ENCODE measurements at places on chromosomes 7 and 10.

- DNase-seq = no peak
These were observed 6.7 kb upstream of the INHBA start for GRCh38 chr7:41709621-41710020.

DNA sequence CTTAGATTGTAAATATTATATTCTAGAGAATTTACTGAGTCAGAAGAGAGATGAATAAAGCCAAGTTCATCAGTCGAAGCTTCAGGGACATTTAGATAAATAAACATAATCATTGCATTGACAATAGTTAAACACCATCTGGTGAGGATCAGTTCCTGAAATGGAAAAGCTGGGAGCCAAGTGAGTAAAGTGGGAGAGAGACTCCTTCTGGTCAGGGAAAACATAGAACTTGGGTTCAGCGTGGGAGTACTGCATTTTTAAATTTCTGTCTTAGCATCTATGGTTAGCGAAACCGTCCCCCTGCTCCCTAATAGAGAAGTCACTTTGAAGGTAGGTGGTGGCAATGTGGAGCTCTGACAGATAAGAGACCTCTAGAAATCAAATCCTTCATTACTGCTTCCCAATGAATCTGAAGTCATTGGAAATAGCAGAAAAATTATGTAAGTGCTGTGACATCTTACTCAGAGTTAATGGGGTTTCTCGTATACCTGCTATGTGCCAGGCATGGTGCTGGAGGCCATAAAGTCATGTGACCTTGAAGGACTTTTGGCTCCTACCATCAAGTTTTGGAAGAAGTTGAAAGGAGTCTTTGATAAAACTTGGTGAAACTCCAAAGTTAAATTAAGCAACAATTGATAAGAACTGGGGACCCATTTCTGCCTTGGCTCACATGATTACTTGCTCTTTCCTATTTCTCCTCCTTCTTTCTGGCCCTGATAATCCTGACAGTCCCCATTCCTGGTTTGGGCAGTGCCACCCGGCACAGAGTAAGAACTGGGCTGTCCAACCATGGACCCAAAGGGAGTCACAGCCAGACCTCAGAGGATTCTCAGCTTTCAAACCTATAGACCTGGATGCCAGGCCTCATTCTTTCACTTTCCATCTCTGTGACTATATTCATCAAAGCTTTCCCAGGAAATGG lies 211.2 kb downstream of the C7orf25 start:
- no peak for DNase-seq

DNA sequence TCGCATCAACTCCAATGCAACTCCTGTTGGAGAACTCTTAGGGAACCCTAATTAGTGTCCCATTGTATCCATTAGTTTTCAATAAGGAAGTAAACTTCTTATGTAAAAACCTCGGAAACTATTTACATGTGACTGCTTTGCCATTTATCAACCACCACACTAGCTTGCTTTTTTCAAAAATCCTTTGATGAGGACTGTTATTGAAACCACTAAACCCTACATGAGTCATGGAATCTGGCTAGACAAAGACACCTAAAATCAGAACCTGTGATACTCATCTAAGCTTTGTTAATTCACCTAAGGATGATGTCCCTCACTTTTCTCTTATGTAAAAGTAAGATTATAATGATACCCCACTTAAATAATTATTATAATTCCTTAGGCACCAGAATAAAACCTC lies 414.1 kb upstream of the ETV1 start:
- no peak for DNase-seq

DNA sequence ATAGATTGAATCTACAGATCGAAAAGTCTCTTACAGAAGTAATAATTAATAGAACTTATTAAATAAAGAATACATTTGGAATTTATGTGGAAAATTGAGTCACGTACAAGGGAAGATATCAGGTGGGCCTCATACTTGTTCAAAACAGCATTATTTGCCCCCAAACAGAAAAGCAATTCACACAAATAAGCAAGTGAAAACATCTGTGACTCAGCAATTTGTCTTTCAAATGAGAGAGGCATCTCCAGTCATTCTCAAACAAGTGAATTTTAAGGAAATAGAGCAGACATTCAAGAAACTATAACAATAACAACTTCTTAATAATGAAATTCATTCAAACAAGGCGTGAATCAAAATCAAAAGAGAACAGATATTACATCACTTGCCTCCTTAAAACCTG lies 50.1 kb downstream of the SEMA3A start:
- DNase-seq = no peak

DNA sequence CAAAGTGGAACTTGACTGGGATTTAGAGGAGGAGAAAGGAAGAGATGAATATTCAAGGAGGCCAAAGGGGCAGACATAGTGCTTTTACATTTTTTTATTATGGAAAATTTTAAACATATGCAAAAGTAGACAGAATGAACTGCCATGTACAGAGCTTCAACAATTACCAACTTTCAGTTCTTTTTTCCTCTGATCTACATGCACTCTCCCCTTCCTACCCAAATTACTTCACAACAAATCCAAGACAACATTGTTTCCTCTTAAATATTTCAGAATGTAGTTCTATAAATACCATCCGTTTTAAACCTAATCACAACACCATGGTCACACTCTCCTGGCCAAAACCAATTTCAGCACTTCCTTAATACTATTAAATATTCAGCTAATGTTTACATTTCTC lies 83.5 kb upstream of the FZD1 start:
- no peak for DNase-seq

DNA sequence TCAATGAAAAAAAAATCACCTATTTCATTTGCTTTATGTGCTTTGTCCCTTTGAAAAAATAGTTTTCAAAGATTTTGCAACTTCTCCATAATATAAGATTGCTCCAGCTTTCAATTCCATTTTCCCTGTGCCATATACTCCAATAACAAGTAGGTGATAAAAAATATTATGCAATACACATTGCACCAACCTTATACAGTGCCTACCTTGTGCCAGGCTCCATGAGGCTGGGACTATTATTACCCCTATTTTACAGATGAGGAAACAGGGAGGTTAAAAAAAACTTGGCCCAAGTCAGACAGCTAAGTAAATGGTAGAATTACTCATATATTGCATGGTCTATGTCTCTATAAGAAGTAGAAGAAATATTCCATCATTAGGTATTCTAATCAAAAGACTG lies 57.8 kb downstream of the BRAF start:
- no peak for DNase-seq

- no peak for DNase-seq
These were observed 72.0 kb downstream of the GFRA1 start for GRCh38 chr10:116201011-116201410.

GRCh38 chr7:123647106-123647730 lies 8.4 kb upstream of the LMOD2 start:
- no peak for DNase-seq

DNA sequence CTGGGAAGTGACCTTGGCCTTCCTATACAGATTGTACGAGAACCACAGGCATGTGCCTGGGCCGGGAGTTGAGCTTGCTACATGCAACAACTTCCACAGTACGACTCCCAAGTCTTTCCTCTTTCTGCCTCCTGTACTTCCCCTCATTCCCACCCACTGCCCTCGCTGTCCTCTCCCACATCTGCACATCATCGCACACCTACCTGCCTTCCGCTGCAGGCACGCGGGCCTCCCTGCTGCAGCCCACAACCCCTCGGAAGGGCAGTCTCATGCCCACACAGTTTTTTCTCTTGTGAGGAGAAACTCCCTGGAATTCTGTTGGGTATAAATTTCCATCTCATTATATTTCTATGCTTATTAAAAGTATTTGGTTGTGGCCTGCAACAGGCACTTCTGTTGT lies 117.2 kb downstream of the ACTR3B start:
- DNase-seq = no peak
